ENCODE measurements at places on chromosomes 2 and 18.
A peak's percentile ranks its signal among the peaks of the same experiment; 100 is the strongest.

DNA sequence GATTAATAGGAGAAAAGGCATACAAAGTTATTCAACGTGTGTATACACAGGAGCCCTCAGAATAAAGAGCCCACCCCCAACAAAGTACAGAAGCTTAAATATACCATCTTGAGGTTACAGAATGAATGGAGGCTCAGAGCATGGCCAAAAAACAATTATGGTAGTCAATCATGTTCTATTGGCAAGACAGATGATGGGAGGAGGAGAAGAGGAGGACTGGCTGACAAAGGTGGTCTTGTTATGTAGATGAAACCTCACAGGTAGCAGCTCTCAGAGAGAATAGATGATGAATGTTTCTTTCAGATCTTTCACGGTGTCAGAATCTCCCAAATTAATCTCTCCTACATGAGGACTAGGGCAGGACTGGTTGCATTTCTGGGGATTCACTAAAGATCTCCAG, 66.0 kb downstream of the ARL4C start:
- DNase-seq = no peak

- peak; percentile 40 for DNase-seq
These were observed 14.1 kb upstream of the ZDBF2 start for GRCh38 chr2:206260188-206261012.

DNA sequence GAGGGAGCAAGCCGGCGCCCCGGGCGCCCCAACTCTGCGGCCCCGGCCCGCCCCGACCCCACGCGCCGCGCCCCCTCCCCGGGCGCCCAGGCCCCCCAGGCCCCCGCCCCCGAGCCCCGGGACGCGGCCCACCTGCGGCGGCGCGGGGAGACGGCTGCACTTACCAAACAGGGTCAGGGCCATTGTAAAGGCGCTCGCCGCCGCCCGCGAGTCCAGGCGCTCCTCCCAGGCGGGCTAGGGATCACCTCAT, 526 bp downstream of the CHN1 start:
- DNase-seq = no peak

- DNase-seq = peak; percentile 86
These were observed 299.1 kb downstream of the PAX3 start for GRCh38 chr2:221999717-222000116.

DNA sequence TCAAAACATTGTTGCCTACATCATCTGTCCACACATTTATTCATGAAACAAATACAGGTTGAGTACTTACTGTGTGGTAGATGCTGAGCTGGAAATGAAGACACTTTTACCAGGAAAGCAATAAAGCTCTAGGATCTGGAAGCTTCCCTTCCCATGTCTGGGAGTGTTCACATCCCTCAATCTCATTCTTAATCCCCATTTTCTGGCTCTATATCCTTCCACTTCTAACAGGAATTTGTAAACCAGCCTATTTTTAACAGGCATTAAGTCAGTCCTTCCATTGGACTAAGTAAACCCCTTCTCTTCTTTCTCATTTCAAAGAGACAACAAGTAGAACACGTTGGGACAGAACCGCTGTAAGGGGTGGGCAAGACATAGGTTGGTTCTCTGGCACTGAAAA, 589.5 kb downstream of the ARHGAP15 start:
- DNase-seq = no peak

DNA sequence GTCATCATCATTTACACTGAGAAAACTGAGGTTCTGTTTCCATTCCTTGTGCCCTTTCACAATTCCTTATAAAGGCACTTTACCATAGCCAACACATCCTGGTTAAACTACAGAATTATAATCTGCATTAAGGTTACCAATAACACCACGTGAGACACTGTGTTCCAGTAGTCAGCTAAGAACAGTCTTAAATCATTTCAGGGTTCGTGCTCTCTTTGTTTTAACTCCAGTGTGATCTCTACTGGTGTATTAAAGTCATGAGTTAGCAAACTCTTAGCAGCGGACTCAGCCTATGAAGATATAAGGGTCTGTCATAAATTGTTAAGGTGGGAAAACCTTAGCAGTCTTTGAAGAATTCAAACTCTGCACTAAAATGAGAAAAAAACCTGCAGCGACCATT, 53.0 kb downstream of the TCF4 start:
- DNase-seq = no peak

GRCh38 chr2:54041135-54041534, 70.3 kb upstream of the PSME4 start:
- no peak for DNase-seq

- DNase-seq = peak; percentile 98
These were observed 79.3 kb upstream of the IGFBP5 start for GRCh38 chr2:216774620-216775019.
